Activated naive CD8-positive, alpha-beta T cell treated with anti-CD3 and anti-CD28 coated beads, Interleukin-2, amount 50 U/mL, for 24 hours (primary cell): ENCODE measurements at places on chromosomes 12 and 14.

GRCh38 chr12:104377514-104377812 lies 73.9 kb downstream of the EID3 start:
- no peak for DNase-seq

- no peak for DNase-seq
Observed at GRCh38 chr14:32330351-32331111, 1.4 kb downstream of the AKAP6 start.

DNA sequence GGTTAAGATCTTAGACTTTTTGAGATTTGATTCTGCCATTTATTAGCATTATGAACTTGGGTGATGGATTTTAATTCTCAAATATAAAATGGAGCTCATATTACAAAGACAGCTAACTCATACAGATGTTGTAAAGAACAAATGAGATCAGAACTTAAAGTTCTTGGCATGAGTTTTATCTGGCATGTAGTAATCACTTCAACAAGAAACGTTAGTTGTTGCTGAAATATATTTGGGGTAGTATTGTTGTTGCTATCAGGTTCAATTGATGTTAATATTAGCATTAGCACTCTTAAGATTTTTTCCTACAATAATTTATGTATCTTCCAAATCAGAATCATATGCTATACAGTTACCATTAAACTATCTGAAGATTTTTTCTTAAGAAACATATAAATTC lies 71.0 kb downstream of the SLC6A15 start:
- no peak for DNase-seq

GRCh38 chr14:51574009-51574408 lies 77.7 kb upstream of the FRMD6 start:
- DNase-seq, result no peak

DNA sequence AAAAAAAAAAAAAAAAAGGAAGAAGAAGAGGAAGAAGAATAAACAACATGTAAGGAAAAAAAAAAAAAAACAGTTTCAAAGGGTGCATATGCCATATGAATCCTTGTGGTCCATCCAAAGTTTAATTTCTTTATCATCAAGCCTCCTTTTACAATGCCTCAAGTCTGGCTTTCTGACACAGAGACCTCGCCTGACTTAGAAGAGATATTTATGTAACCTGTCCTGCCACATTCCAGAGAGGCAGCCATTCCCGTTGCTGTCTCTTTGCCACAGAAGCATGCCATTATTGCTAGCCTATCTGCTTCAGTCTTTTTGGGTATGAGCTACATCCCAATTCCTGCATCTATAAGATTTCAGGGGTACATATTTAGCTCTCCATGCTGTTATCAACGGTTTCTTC lies 596.7 kb upstream of the ATP2B1 start:
- DNase-seq, result no peak

DNA sequence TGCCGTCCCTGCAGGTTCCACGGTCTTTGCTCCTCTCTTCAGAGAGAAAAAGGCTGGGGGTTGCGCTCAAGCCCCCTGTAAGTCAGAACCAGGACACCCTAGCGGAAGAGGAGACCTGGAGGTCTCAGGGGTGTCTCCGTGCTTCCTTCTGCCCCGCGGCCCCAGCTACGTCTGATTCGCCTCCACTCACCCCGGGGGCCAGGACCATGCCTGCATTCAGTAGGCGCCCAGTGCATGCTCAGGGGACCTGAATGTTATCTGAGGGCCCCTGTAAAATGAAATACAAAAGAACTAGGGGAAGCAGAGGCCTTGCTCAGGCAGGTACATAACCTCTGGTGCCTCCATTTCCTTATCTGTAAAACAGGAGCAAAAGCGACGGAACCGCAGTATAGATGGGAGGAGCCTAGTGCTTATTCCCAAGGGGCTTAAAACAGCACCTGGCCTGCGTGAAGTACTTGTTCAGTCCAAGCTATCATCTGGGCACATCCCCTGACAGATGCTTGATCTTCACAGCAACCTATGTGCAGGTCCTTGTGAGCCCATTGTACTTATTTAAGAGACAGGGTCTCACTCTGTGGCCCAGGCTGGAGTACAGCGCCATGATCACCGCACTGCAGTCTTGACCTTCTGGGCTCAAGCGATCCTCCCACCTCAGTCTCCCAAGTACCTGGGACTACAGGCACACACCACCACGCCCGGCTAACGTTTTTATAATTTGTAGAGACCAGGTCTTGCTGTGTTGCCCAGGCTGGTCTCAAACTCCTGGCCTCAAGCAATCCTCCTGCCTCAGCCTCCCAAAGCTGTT lies 110.3 kb upstream of the NCOR2 start:
- DNase-seq, result no peak

DNA sequence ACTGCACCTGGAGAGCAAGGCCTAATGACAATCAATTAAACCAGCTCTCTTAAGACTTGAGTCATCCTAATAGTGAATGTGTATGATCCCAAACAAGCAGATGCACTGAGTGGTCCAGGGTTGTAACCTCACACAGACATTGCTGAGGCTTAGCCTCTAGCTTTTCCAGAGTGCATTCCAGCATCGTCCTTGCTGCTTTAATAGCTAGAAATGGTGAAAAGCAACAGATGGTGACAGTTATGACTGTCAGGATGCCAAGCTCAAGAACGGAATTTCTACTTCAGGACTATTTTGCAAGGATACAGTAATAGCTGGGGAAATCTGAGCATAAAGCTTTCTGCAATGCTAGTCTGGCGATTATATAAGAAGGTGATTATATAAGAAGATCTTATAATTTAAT lies 34.6 kb downstream of the PTPRR start:
- no peak for DNase-seq

DNA sequence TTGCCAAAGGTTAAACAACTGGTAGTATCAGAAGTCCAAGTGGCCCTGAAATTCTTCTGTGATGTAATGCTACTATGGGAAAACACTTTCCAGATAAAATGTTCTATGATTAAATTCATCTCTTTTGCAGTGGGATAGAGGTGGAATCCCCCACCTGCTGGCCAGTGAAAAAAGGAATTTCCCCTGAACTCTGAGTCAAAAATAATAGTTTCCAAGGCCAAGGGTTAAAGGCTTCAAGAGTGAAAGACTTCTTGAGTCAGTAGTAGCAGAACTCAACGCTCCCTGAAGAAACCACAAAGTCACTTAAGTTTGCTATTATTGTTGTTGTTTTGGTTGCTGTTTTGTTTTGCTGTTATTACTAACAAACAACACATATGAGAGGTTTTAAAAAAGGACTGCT lies 330.8 kb downstream of the SOX5 start:
- DNase-seq, result no peak

DNA sequence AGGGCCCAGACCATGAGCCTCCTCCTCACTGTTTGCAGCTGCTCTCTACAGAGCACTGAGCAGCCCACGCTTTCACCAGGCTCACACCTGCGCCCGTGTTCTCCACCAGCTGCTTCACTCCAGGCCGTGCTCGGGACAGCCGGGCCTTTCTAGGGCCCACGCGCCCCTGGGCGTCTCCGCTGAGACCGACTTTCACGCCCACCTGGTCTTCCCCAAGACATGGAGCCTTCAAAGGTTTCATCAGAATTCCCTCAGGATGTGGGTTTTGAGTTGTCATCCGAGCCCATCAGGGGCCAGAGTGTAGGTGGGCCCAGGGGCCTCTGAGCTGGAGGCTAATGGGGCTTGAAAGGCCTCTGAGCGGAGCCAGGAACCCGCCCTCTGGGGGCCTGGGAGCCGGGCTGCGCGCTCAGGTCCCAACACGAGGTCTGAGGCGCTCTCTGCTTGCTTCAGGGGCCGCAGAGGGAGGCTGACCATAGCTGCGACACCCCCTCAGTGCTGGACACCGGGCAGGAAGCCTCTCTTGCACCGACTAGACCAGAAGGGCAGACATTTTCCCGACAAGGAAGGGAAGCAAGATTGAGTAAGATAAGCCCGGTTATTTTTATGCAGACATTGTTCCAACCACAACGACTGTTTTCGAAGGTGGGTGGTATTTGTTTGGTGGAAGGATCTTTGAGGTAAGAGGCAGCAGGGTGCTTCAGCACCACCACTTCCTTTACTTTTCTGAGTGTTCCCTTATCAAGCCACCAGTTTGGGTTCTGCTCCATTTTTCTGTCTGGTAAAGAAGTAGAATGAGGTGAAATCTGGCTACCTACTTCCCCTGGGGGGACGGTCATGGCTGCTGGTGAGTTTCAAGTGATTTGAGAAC lies 125.0 kb upstream of the FUT8 start:
- peak; percentile 75 for DNase-seq

DNA sequence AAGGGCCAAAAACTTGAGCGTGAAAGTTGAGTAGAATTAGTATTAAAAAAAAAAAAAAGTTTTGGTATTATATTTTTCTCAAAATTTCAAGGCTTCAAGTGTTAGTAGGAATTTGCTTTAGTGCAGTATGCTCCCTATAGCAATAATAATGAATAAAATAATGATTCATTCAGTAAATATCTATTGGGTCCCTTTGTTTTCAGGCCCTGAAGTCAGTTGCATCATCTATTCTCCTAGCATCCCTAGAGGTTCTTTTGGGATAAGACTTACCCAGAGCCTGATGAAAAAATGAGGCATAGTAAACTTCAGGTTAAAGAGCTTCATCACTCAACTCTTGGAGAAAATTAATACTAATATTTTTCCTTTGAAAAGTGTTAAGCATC lies 1.1 kb downstream of the KMT5A start:
- DNase-seq, result no peak

- DNase-seq, result no peak
Observed at GRCh38 chr14:53193193-53193592, 40.1 kb upstream of the DDHD1 start.

DNA sequence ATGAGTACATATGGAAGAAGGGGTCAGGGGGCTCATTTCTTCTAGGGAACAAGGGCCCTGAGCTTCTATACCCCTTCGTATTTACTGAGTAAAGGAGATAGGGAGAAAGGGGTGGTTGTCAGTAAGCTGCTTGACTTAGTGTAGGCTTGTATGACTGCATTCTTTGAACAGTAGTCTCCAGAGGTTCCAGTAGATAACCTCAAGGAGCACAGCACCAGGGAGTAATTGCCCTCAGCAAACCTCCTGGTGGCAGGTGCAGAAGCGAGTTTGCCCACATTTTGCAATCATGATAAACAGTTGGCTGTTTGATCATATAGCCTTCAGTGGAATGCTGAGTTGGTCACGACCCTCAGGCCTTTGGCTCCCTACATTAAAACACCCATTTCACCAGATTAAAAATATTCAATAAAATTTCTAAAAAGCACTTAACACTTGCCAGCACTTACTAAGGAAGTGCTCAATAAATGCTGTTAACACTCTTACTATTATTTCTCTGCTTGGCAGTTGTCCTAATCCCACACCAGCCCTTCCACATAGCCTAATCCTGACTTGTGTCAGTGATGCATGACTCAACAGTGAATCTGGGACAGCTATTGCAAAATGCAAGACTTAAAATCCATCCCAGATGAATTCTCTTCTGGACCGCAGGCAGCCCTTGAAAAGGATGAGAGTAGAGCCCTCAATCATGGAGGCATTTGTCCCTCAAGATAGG lies 3.7 kb upstream of the DHRS4L2 start:
- DNase-seq, result no peak

GRCh38 chr12:99619389-99620158 lies 28.0 kb upstream of the GARIN6 start:
- DNase-seq, result peak; percentile 1

DNA sequence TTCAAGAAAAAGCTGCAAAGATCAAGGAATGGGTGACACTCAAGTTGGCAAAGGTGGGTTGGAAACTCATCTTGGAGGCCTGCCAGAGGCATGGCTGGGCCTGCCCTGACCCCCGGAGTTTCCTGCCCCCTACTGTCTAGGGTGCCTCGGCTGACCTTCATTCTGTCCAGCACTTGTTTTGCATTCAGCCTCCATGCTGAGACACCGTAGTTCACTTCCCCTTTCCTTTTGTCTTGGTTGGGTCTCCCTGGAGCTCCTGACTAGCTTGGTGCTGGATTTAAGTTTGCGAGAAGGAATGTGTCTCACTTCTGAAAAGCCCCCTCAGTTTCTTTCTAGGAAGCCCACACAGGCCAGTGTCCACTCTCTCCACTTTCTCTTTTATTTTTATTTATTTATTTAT lies 26.5 kb downstream of the PLEKHH1 start:
- no peak for DNase-seq

GRCh38 chr12:1382826-1383225 lies 211.6 kb downstream of the FBXL14 start:
- DNase-seq, result no peak

- no peak for DNase-seq
Observed at GRCh38 chr14:94126419-94126677, 3.1 kb downstream of the IFI27L2 start.

- no peak for DNase-seq
Observed at GRCh38 chr12:113040722-113041171, 15.8 kb upstream of the DTX1 start.

DNA sequence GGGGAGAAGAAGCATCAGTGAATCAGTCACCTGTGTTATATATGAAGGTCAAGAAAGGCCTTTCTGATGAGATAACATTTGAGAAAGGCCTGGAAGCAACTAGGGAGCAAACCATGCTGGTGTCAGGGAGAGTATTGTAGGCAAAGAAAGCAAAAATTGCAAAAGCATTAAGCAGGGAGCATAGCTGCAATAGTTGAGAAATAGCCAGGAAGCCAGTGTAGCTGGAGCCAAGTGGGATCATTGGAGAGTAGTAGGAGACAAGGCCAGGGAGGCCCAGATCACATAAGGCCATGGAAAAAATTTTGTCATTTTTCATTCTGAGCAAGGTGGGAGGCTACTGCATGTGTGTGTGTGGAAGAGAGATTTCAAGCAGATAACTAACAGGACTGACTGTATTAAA lies 18.8 kb upstream of the MAGOHB start:
- DNase-seq, result no peak

DNA sequence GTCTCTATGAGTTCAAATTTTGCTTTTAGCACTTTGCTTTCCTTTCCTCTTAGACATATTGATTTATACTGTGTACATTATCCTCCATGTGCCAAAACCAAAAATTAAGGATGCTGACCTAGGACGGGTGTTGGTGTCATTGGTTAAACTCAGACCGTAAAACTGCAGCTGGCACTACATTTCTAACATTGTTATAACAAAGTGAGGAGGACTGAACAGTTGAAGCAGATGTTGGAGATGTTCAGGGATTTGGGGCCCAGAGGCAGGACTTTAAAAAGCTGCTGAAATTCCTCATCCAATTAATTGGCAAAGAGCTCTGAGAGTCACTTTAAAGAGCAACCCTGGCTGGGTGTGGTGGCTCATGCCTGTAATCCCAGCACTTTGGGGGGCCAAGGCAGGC lies 72.4 kb downstream of the TMTC1 start:
- DNase-seq, result no peak

DNA sequence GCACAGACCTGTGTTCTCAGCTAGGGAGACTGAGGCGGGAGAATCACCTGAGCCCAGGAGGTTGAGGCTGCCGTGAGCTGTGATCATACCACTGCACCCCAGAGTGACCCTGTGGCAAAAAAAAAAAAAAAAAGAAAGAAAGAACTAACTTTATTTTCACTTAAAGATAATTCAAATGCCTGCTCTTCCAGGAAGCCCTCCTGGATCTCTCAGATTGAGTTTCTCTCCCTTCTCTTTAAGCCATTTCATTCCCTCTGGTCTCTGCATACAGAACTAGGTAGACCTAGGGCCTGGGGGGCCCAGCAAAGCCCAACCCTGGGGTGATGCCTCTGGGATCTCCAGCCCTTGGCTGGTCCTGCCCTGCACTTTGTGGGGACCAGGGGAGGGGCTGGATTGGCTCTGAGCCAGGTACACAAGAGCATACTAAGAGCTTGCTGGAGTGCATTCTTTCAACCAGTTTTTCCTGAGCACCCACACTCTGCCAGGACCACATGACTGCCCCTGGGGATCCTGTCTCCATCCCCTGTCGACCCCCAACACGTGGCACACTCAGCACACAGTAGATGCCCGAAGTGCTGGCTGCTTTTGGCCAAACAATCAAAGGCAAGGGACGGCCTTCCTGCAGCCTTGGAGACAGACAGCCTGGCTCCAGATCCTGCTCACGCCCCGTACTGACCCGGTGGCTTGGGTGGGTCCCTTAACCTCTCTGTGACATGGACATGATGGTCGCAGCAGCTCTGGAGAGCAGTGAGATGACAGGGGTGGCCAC lies 52.7 kb downstream of the CYP46A1 start:
- no peak for DNase-seq
